ENCODE measurements at places on chromosomes 5 and 9.

DNA sequence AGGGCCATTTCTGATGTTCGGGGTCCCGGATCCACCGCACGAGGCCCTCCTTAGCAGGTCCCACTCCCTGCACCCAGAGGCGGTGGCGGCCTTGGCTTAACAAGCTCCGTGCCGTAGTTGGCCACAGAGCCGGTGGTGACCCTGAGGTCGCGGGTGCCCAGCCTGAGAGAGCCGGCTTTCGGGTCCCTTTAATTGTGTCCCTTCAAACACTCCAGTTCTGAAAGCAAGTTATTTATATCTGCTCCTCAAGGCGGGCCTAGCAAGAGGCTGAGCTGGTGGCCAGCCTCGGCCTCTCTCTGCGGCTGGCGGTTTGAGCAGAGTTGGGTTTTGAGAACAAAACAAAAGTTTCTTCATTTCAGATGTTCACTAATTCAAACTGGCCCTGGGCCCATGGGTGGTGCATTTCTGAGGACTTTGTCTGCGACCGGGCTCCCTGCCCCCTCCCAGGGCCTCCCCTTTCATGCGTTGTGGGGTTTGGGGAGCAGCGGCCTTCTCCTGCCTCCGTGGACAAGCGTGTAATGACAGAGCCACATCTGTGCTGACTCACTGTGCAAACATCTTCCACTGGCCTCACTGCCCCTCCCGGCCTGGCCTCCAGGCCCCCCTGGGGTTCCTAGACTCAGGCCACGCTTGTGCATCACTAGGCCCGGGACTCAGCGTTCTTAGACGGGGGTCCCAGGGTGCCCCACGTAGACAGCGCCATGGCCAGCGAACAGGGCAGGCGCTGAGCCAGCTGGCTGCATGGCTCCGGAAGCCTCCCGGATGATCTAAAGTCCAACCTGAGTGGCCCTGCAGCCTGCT lies 49.4 kb upstream of the COL5A1 start:
- no peak for DNase-seq

GRCh38 chr9:130542457-130543228 lies 36.7 kb upstream of the FUBP3 start:
- DNase-seq = no peak

- no peak for DNase-seq
Measured at GRCh38 chr9:121902461-121903135, 190.5 kb downstream of the TTLL11 start.

DNA sequence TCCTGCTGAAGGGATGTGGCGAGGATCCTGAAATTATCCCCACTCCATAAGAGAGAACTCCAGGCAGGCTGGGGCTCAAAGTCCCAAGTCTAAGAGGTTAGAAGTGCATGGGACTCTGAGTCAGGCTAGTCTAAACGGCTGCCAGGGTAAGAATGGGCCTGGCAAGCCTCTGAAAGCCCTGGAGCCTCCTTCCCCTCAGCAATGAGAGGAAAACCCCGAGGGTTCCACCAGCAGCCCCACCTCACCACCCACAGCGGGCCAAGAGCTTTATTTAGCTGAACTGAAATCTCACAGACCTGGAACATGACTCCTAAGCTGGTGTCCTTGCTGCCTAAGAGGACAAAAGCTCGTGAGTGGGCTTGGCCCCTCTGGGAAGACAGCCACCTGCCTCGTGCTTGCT lies 135.5 kb downstream of the SEC61B start:
- no peak for DNase-seq

DNA sequence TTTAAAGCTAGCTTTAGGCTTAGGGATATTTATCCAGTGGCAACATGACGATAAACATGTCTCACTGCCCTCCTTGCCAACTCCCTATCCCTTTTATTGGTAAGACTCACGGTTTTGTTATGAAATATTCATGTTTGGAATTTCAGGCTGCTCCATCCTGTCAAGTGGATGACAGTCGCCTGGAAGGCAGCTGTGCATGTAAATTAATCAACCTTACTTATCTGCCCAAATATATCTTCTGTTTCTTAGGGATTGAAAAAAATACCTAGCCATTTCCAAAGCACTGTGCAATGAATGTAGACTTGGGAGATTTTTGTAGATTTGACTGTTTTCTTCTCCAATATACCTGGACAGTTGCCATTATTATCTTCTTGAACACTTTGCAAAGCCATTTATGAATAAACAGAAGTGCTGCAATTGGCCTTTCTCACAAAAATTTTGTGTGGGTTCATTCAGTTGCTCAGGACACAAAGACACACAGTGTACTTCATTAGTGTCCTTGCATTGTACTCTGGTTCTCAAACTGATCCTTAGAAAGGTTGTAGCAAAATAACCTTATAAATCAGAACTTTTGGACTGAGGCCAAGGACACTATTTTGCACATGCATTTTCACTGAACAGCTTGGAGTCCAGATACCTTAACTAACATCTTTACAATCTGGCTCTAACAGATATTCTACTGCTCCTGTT lies 889.4 kb upstream of the SEMA6A start:
- peak; percentile 38 for DNase-seq

GRCh38 chr9:122991370-122991830 lies 42.1 kb upstream of the GPR21 start:
- DNase-seq = peak; percentile 35

- peak; percentile 49 for DNase-seq
Measured at GRCh38 chr9:117415358-117415914, 579 bp upstream of the ASTN2 start.

GRCh38 chr5:157546456-157547100 lies 29.0 kb downstream of the ADAM19 start:
- no peak for DNase-seq

DNA sequence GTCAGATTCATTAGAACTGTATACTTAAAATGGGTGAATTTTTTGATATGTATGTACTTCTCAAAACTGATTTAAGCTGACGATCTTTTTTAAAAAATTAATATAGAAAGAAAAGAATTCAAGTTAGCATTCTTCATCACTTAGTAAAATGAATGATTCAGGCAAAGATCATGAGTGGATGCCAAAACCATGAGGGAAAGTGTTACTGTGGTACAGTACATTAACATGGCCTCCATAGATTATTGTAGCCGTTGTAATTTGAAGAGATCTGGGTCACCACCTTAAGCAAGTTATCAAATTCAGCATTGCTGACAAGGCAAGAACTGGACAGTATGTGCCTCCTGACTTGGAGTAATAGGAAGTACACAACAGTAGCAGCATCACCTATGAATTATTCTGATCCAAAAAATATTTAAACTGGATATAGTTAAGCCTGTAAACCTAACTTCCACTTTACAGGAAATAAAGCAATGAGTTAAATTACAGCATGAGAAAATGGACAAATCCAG lies 29.7 kb downstream of the C9orf85 start:
- DNase-seq = no peak

DNA sequence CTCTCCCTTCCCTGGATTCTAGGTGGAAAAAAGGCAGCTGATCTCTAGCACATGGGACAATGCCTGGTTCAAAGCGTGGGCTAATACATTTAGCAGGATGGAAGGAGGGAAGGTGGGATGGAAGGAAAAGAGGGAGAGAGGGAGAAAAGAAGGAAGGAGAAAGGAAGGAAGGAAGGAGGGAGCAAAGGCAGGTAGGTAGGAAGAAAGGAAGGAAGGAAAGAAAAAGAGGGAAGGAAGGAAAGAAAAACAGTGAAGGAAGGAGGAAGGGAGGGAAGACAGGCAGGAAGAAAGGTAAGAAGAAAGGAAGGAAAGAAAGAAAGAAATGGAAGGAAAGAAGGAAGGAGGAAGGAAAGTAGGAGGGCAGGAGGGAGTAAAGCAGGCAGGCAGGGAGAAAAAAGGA lies 12.2 kb upstream of the PALM2AKAP2 start:
- no peak for DNase-seq

- DNase-seq = peak; percentile 48
Measured at GRCh38 chr5:68271124-68271523, 55.6 kb downstream of the PIK3R1 start.

DNA sequence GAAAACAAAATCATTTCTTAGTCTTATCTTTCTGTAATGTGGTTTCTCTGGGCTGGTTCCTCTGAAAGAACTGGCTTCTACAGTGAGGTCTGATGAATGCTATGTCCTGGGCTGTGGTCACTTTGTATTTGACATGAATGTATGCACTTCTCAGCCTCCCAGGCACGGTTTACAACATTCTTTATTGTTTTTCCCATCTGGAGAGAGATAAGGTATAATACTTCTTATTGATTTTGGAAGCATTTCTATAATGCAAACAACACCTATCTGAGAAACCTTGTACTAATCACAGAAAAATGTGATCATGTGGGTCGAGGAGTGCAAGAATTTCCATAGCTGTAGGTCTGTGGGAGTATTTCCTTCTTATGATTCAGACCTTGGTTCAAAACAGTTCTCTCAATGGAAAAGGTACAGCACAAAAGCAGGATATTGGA lies 46.9 kb downstream of the ACTBL2 start:
- no peak for DNase-seq

- DNase-seq = no peak
Measured at GRCh38 chr5:149382517-149383220, 3.6 kb upstream of the IL17B start.

- DNase-seq = no peak
Measured at GRCh38 chr5:21238786-21239185, 1250.8 kb upstream of the CDH18 start.

- peak; percentile 80 for DNase-seq
Measured at GRCh38 chr5:132065351-132065937, 5.0 kb downstream of the IL3 start.

DNA sequence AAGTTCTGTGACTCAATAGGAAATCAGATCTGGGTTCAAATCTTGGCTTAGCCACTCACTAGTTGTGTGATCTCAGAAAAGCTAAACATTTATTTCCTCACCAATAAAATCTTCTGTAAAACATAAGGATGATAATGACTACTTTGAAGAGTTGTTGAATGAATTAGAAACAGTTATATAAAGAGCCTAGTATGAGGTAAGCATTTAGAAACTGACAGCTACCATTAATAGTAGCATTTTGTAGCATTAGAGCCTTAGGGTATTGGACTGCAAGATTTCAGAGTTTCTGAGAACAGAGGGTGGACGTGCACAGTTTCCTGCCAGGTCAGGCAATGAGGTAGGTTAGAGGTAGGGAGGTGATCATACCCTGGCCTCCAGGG lies 293.2 kb downstream of the CWC27 start:
- DNase-seq = no peak

DNA sequence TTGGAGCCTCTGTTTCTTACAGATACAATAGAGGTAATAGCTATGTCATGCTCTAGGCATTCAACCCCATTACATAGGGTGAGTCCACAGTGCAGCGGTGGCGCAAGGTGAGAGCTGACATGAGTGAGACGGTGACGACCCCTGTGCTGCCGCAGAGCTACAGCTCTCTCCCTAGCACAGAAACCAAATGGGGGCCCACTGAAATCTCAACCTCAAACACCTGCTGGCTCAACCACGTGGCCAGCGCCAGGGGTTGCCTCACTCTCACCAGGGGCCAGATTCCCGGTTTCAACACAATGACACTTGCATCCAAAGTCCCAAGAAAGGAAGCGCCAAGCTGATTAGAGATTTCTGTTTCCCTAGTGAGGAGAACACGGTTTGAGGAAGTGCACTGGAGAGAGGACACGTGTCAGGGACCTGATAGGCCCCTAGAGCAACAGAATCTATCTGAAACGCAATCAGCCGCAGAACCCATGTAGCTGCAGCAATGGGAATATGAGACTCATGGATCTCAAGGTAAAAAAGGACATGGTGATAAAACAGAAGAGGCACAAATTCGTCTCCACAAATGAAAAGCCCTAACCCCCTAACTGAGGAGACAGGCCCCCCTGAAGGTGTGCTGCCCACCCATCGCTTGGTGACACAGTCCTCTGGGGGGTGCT lies 114.3 kb downstream of the CRB2 start:
- DNase-seq = no peak

DNA sequence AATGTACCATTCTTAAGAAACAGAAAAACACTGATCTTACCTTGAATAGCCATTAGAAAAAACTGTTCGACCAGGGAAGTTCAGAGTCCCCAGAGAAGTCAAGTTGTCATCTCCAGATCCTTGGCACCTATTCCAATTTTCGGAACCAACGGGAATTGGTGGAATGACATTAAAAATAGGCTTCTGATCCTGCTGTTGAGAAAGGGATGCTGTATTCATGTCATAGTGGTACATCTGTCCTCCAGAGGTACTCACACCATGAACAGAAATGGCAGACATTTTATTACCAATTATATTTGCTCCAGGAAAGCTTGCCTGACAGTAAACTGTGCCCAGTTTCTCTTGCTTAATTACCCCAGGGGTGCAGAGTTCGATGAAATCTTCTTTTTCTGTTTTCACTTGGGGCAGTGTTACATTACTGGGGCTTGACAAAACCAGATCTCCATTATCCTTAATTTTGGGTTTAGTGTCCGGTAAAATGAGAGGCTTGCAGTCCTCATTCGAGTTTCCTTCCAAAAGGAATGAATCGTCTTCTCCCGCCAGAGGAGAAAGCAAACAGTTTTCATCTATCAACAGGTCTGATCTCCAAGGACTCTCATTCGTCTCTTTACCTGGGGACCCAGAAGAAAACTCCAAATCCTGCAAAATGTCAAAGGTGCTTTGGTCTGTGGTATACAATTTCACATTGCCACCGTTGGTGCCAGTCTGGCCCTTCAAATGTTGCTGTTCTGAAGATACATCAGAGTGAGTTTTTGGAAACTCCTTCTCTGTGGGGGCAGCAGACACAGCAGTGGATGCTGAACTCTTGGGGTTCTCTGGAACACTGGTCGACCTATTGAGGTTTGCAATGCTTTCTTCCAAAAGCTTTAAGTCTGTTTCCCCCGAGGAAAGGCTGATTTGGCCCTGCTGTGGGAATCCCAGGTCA lies 3.6 kb downstream of the NR3C1 start:
- peak; percentile 48 for DNase-seq

DNA sequence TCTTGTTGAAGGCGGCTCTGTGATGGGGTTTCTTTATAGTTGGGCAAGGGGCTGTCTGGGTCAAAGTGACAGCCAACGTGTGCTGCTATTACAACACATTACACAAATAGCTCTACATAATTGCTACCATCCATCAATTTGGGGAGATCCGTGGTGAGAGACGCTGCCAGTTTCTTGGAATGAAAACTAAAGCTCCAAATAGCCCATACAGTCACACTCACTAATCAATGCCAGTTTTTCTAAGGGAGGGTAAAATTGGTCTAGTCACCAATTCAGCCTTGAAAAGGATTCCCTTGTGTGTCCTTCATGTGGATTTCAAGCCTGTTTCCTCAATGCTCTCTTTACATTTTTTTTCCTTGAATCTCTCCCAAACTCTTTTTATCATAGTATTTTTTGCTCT lies 343.3 kb upstream of the KLF4 start:
- DNase-seq = no peak

DNA sequence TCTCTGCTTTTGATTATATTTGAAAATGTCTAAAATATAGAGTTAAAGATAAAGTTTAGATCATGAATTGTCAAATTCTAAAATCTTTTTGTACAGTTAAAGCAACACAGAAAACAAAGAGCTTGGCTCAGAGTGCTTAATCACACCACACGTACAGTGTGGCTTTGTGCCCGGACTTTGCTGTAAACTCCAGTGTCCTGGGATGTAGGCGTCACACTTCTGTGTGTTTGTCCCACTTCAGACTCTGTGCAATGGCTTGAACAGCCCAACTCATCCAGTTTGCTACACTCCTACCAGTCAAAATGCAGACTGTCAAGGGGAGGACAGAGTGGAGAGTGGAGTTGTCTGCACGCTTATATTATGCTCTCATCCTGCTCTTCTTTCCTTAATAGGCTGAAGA lies 45.3 kb downstream of the SMARCA2 start:
- DNase-seq = no peak

All from NCI-H69 (cell line).